Kidney tubule cell (primary cell): ENCODE measurements at places on chromosomes 2 and 18.
A peak's percentile ranks its signal among the peaks of the same experiment; 100 is the strongest.

- peak; percentile 57 for DNase-seq
Measured at GRCh38 chr2:225429717-225430116, 30.2 kb downstream of the NYAP2 start.

GRCh38 chr2:235701206-235701981 lies 207.6 kb downstream of the AGAP1 start:
- DNase-seq: no peak

- no peak for DNase-seq
Measured at GRCh38 chr2:30677861-30678385, 129.3 kb downstream of the CAPN13 start.

- DNase-seq: peak; percentile 49
Measured at GRCh38 chr2:126527836-126528490, 128.0 kb upstream of the GYPC start.

DNA sequence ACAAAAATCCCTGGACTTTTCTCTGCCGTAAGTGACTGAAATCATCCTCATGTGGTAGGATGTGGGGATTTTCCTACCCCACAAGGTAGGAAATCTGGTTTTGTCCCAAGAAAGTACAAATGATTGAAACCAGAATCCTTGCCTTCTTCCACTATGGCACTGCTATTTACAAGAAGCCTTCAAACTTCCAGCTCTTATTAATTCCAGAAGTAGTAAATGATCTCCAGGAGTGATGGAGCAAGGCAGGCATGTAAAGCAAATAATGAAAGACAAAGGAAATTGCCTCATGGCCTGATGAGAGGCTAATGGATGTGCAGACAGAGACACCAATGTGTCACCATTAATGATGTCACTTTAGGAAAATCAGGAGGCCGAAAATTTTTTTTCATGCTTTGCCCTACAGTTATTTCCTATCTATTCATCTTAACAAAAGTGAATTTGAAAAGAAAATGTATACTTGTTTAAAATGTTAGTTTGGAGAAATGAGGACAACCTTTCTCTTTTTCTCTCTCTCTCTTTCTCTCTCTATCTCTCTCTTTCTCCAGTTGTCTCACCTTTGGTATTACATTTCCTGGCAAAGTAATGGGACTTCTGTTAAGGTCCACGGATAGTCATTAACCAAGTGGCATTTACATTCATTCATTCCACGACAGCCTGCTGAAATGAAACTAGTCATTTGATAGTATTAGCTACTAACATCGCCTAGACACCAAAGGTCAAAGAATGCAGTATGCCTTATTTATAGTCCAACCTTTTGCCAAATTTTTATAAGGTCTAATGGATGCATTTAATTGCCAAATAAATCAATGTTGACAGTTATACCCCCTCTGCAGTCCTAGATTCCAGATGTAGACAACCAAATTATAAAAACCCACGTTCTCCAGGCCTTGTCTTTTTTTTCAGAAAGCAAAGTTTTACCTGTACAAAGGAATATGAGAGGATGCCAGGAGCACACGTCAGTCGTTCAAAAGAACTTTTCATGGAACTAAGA lies 5.0 kb upstream of the EVA1A start:
- peak; percentile 96 for DNase-seq

DNA sequence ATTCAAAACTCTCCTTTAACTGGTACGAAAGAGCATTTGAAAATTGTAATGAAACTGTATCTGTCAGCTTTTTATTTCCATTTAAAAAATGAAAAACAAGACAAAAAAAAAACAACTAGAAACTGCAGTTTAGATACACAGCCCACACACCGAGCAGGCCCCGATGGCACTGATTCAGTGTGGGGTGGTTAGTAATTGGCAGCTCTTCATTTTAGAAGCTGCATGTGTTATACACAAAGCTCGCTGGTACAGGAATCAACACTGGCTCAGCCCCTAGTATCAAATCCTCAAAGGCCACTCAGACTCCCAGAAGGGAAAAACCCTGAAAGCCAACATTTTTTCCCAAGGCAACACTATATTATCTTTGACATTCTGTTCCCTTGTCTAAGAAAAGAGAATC lies 30.5 kb upstream of the RMDN2 start:
- no peak for DNase-seq

DNA sequence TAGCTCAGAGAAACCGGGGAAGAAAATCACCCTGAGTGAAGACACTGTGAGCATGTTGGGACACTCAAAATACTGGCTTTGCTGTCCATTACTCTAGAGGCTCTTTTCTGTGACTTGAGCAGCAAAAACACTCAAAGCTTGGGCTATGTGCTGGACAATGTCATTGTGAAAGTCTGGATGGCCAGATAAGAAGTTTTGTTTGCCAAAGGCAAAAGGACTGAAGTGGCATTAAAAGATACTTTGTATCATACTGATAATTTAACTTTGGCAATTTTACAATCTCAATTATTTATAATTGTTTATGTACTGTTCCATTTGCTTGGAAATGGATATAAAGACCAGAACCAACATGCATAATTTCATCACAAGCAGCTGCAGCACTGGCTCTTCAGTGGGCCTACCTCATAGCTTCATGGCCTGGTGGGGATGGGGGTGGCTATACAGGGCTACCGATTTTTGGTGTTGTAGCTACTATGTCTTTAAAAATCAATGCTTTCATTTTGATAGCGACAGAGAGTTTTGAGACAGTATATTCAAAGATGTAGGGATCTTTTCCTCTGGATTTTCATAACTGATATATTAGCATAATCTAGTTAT lies 51.1 kb downstream of the RBKS start:
- DNase-seq: no peak

DNA sequence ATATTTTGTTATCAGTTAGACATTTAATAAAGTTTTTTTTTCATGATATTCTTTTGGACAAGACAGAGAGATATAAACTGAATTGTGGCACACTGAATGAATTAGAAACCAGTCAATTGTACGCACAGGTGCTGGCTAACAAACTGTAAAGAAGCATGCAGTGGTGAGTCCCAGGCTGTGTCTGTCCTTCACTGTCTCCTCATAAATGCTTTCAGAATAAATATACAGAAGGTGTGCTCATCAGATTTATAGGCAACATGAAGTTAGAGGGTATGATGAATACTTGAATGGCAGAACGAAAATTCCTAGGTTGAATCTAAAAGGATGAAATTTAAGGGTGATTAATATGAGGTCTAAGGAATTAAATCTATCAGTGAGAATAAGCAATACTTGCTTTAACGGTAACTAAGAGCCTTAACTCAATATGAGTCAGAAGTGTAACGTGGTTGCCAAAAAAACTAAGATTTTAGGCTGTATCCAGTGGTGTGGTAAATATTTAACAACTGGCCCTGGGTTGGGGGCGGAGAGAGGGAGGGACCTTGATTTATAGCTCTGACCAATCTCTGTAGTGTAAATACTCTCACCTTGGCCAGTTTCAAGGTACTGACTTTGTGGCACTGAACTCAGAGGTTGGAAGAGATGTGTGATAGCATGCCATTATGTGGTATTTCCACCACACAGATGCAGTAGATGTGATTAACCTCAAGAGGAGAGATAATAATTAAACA lies 41.9 kb upstream of the AAK1 start:
- peak; percentile 79 for DNase-seq

- no peak for DNase-seq
Measured at GRCh38 chr2:72415781-72416475, 268.3 kb upstream of the CYP26B1 start.

GRCh38 chr18:62977512-62977911 lies 262.2 kb downstream of the PHLPP1 start:
- DNase-seq: no peak

GRCh38 chr2:203407496-203407895 lies 79.3 kb downstream of the ABI2 start:
- DNase-seq: no peak

GRCh38 chr2:12094134-12094533 lies 347.7 kb downstream of the LPIN1 start:
- no peak for DNase-seq

DNA sequence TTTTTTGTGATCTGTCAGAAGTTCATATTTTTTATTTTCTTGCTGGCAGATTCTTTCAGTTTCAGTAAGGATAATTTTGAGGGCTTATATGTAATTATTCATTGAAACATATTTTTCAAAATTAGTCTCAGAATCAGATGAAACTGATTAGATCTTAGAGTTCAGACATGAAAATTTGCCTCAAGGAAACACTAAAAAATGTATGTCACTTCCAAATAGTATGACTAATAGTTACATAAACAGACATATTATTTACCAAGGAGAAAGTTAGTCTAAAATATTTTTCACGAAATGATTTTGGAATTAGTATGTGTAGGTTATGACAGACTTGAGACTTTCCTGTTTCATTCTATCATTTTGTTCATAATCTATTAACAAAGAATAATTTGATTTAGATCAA lies 628.6 kb downstream of the CCDC85A start:
- no peak for DNase-seq

- DNase-seq: no peak
Measured at GRCh38 chr2:26169681-26170414, 3.0 kb upstream of the GAREM2 start.

- no peak for DNase-seq
Measured at GRCh38 chr2:71948781-71949536, 198.7 kb downstream of the CYP26B1 start.

DNA sequence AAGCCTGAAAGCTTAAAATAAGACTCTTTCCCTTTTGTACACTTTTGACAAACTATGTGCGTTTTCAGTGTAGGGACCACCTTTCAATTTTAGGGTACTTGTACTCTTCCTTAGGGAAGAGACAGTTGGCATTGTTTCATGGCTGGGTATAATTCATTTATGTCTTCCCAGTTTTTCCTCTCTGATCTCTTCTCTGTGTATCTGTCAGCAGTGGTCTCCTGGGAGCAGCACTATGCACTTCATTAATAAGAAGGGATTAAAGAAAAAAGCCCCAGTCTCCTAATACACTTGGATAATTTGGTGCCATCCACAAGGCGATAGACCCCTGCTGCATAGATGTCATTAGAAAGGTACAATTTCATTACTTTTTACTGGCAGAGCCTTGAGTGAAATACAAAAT lies 12.1 kb downstream of the AQP4 start:
- DNase-seq: no peak

GRCh38 chr2:147182260-147182659 lies 662.6 kb upstream of the ACVR2A start:
- peak; percentile 92 for DNase-seq

GRCh38 chr2:109630441-109631430 lies 16.6 kb downstream of the SOWAHC start:
- DNase-seq: no peak

GRCh38 chr2:56155188-56155587 lies 28.6 kb upstream of the CCDC85A start:
- DNase-seq: no peak

DNA sequence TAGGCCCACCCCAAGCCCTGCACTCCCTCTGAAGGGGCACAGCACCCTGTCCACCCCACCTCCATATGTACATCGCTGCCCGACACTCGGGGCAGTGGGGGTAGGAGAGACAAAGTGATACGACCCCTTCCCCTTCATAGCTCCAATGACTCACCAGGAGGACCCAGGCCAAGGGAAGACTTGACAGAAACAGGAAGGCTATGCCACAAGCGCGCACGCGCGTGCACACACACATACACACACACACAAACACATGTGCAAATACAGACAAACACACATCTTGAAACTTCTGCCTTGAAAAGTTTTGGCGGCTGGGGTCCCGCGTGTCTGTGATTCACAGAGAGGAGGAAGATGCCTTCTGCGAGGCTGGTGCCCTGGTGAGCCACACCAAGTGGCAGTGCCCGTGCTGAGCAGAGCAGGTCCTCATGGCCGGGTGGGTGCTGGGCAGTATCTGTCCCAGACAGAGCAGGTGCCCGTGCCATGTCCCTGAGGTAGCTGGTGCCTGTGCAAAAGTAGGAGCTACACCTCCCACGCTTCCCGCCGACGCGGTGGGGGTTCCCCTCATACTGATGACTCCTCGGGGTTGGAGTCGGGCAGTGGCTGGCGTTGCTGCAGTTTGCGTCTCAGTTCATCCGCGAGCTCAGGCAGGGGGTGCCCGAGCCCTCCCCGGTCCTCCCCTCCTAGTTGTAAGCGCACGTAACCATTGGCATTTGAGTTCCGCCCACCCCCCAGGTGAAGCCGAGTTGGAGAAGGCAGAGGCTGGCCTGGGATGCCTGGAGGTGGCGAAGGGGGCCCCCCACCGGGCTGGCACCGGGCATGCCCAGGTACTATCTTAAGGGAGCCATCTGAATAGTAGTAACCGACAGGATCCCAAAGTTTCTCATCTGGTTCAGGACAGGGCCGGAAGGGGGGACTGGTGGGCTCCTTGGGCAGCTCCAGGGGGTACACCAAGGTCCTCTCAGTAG lies 2.5 kb upstream of the ANKRD39 start:
- DNase-seq: no peak

GRCh38 chr2:169345486-169346437 lies 16.6 kb downstream of the LRP2 start:
- no peak for DNase-seq

- DNase-seq: peak; percentile 31
Measured at GRCh38 chr2:7857904-7858303, 824.0 kb upstream of the ID2 start.
